ENCODE measurements at places on chromosomes 4 and X. TPM values are rescaled to one million over a fixed set of nuclear protein-coding genes. Genes with fewer than 3 reads are reported as not detected.

Gene FAM149A
- polyA plus RNA-seq: 1.2 TPM

Gene ARHGAP36
- polyA plus RNA-seq: not detected

Gene CNKSR2
- 0.43 TPM for polyA plus RNA-seq

Gene RAB40A
- 0.16 TPM for polyA plus RNA-seq

Gene TMSB15B
- polyA plus RNA-seq: 7.3 TPM

Gene SMIM9
- polyA plus RNA-seq: not detected

Gene POF1B
- not detected for polyA plus RNA-seq

Gene SPANXD
- polyA plus RNA-seq: not detected

Gene CNGA1
- polyA plus RNA-seq: not detected

Gene HSFX3
- polyA plus RNA-seq: not detected

Gene FAM9B
- not detected for polyA plus RNA-seq

Gene HHIP
- polyA plus RNA-seq: 0.06 TPM

Gene TEX11
- polyA plus RNA-seq: not detected

Gene SFRP2
- polyA plus RNA-seq: 1.6 TPM

Gene ARHGAP6
- polyA plus RNA-seq: 0.08 TPM

Gene MAGEA9
- polyA plus RNA-seq: not detected

Gene DTHD1
- polyA plus RNA-seq: not detected

Gene GAGE2A
- polyA plus RNA-seq: not detected

Gene CENPC
- 8.4 TPM for polyA plus RNA-seq

Gene CFAP47
- not detected for polyA plus RNA-seq

Gene APELA
- not detected for polyA plus RNA-seq

Gene CSN1S1
- not detected for polyA plus RNA-seq

Gene PPM1K
- 5.5 TPM for polyA plus RNA-seq

Gene SMIM10L2A
- not detected for polyA plus RNA-seq

Gene RIPPLY1
- not detected for polyA plus RNA-seq

Gene TRIML2
- polyA plus RNA-seq: not detected

Gene IL1RAPL2
- polyA plus RNA-seq: not detected

Gene IL2
- polyA plus RNA-seq: not detected

Gene GLUD2
- polyA plus RNA-seq: 0.36 TPM

Gene PRAF2
- 141 TPM for polyA plus RNA-seq

Gene SLC34A2
- not detected for polyA plus RNA-seq

Gene PITX2
- polyA plus RNA-seq: 5.8 TPM

Gene RHOXF2
- not detected for polyA plus RNA-seq

Gene PAK3
- 0.14 TPM for polyA plus RNA-seq

Gene EDA
- polyA plus RNA-seq: not detected

Gene FOXR2
- not detected for polyA plus RNA-seq

Gene FOXP3
- 0.08 TPM for polyA plus RNA-seq

Gene TFDP3
- not detected for polyA plus RNA-seq

Gene HDX
- 3.8 TPM for polyA plus RNA-seq

Gene SASH3
- polyA plus RNA-seq: 0.27 TPM

Gene RNF175
- not detected for polyA plus RNA-seq

Gene SYNPO2
- 3.2 TPM for polyA plus RNA-seq

Gene DCK
- polyA plus RNA-seq: 40.6 TPM

Gene FAAH2
- polyA plus RNA-seq: not detected

Gene RPL36A
- 295 TPM for polyA plus RNA-seq

Gene BEX1
- 79.9 TPM for polyA plus RNA-seq

Gene TRPC3
- polyA plus RNA-seq: not detected

Gene ARHGAP24
- 24.1 TPM for polyA plus RNA-seq

Gene CXCL1
- 13.9 TPM for polyA plus RNA-seq

Gene SLC9B1
- 0.19 TPM for polyA plus RNA-seq

Gene AREG
- polyA plus RNA-seq: 0.56 TPM
